ENCODE measurements at places on chromosomes 11 and 22. TPM values are rescaled to one million over a fixed set of nuclear protein-coding genes. Genes with fewer than 3 reads are reported as not detected.

DNA sequence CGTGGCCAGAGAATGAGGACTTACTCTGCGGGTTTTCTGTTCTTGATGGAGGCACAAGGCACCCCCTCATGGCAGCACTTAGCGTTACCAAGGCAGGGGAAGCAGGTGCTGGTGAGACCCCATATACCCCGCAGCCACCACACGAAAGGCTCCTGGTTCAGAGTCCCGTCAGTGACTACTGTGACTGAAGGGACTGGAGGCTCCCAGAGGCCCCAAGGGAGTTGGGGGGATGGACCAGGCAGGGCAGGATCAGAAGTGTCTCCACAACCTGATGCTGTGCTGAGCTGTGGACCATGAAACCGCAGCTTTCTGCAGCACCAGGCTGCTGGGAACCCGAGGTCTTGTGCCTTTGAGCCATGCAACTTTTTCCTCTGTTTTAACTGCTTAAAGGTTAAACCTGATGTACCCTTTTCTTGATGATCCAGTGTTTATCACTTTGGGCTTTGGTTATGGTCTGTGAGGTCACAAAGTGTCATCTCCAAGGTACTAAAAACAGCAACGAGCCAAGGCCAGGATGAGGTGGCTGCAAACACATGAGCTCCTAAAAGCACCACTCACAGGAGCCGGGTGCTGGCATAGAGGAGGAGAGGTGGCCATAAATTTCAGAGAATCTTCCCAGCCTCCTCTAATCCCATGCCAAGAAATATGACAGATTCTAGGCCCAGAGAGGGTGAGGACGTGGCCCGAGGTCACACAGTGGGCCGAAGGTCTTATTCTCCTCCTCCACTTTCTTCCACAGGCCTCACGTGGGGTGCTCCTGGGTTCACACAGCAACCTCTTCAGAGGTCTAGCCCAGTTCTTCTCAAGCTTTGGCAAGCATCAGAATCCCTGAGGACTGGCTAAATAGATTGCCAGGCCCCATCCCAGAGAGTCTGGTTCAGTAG, 4.2 kb upstream of the LRRC32 start:
- H3K27ac ChIP-seq = no peak overlapping the region
- DNase-seq = no peak
- H3K4me3 ChIP-seq = no peak overlapping the region
- H3K27me3 ChIP-seq = peaks cover 40% of the 10 kb centered on the region
- H3K4me1 ChIP-seq = peaks cover 20% of the 10 kb centered on the region
- H3K36me3 ChIP-seq = no peaks in the 10 kb centered on the region

Gene TRIM22
- not detected for polyA plus RNA-seq

DNA sequence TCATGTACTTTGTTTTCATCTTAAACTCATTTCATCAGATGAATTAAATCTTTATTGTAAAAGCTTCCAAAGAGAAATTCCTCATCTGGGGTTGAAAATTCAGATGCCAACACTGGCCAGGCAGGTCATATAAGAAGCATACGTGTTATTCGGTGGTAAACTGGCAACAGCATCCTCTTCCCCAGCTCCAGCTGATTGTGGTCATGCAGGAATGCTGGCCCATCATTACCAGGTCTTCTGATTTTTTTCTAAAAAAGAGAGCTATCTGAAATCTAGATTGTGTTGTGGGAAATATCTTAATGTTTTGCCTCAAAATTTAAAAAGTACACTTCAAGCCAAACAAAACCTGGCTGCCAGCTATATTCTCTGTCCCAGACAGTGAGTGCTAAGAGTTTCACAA, 53.6 kb downstream of the ARFGAP2 start:
- no peak overlapping the region for H3K27ac ChIP-seq
- no peaks in the 10 kb centered on the region for H3K27me3 ChIP-seq
- no peaks in the 10 kb centered on the region for H3K36me3 ChIP-seq
- H3K4me1 ChIP-seq = peaks cover 4% of the 10 kb centered on the region
- H3K4me3 ChIP-seq = no peak overlapping the region

Gene IGHMBP2
- 16.3 TPM for polyA plus RNA-seq

- no peak overlapping the region for H3K27ac ChIP-seq
- no peak for DNase-seq
- H3K36me3 ChIP-seq = no peaks in the 10 kb centered on the region
- H3K4me3 ChIP-seq = no peak overlapping the region
- H3K27me3 ChIP-seq = no peaks in the 10 kb centered on the region
Measured at GRCh38 chr11:75028321-75028720, 39.6 kb downstream of the NEU3 start.

Gene CDC42BPG
- polyA plus RNA-seq = 11.8 TPM

- no peaks in the 10 kb centered on the region for H3K27me3 ChIP-seq
- H3K27ac ChIP-seq = no peak overlapping the region
- DNase-seq = no peak
- no peak overlapping the region for H3K4me3 ChIP-seq
- no peaks in the 10 kb centered on the region for H3K4me1 ChIP-seq
Measured at GRCh38 chr22:31192513-31192912, 19.6 kb upstream of the LIMK2 start.

GRCh38 chr11:62497132-62497801, 49.3 kb downstream of the AHNAK start:
- no peaks in the 10 kb centered on the region for H3K36me3 ChIP-seq
- H3K4me3 ChIP-seq = no peak overlapping the region
- no peaks in the 10 kb centered on the region for H3K27me3 ChIP-seq
- peak; percentile 38 for DNase-seq

DNA sequence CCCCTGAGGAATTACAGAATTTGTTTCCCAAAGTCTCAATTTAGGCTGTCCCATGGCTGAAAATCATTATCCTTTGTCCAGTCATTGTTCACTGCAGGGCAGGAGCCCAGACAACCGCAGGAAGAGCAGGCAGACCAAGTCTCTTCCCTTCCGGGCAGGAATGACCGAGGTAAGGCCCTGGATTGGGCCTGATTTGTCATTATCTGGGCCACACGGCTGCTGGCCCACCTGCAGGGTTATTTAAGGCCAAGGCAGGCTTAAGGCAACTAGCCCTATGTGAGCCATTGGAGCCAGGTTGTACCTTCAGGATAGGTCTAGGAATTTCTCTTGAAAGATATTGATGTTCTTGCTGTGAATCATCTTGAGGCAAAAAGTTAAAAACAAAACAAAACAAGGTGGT, 9.7 kb upstream of the IL10RA start:
- DNase-seq = no peak
- peaks cover 23% of the 10 kb centered on the region for H3K4me1 ChIP-seq
- no peaks in the 10 kb centered on the region for H3K36me3 ChIP-seq
- no peaks in the 10 kb centered on the region for H3K27me3 ChIP-seq

- no peak overlapping the region for H3K27ac ChIP-seq
- DNase-seq = no peak
- no peaks in the 10 kb centered on the region for H3K36me3 ChIP-seq
- no peaks in the 10 kb centered on the region for H3K27me3 ChIP-seq
Measured at GRCh38 chr22:34294986-34295385, 374.7 kb upstream of the LARGE1 start.

DNA sequence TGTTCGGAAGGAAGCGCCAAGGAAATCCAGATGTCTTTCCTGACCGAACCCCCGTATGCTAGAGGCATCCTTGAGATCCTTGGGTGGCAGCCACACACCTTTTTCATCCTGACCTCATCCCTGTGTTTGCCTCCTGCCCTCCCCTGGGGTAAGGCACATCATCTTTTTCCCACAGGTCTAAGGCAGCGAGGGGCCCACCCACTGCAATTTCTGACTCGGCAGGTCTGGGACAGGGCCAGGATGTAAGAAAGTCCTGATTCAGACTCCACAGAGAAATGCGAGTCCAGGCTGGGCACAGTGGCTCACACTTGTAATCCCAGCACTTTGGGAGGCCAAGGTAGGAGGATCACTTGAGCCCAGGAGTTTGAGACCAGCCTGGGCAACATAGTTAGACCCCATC, 10.5 kb downstream of the ZMAT5 start:
- no peak for DNase-seq

Gene LRP4
- polyA plus RNA-seq = 0.19 TPM

- peaks cover 63% of the 10 kb centered on the region for H3K36me3 ChIP-seq
- H3K27ac ChIP-seq = peak overlapping the region; percentile 99
- H3K4me1 ChIP-seq = peaks cover 67% of the 10 kb centered on the region
- H3K4me3 ChIP-seq = peak overlapping the region; percentile 67
Measured at GRCh38 chr11:73980001-73980961, 2.4 kb downstream of the UCP2 start.

Measured in K562 (cell line).